Cardiac atrium fibroblast (primary cell): ENCODE measurements at places on chromosomes 2 and 18. TPM values are rescaled to one million over a fixed set of nuclear protein-coding genes. Genes with fewer than 3 reads are reported as not detected.

The ADAM23 gene
- 4.9 and 8.3 TPM in 2 replicates for total RNA-seq

The THSD7B gene
- not detected in 2 replicates for total RNA-seq

The DSC2 gene
- 0.65 and 1.1 TPM in 2 replicates for total RNA-seq

The POTEI gene
- total RNA-seq = not detected in 2 replicates

The SH3RF3 gene
- 8.4 and 9.6 TPM in 2 replicates for total RNA-seq

The SCN3A gene
- under 0.01 TPM in 1 of 2 replicates, not detected in the other for total RNA-seq

The UGT1A1 gene
- not detected in 2 replicates for total RNA-seq

The UGT1A4 gene
- total RNA-seq = not detected in 2 replicates

The HSBP1L1 gene
- 4.7 and 19.1 TPM in 2 replicates for total RNA-seq

The GRHL1 gene
- total RNA-seq = 0.16 TPM in 1 of 2 replicates, not detected in the other

The RMDN2 gene
- total RNA-seq = 4.0 and 6.5 TPM in 2 replicates

The C2orf66 gene
- total RNA-seq = not detected in 2 replicates
